ENCODE measurements at places on chromosomes 1 and 21.

GRCh38 chr1:170716835-170717429 lies 53.0 kb downstream of the PRRX1 start:
- DNase-seq = no peak

GRCh38 chr1:29517251-29518086 lies 281.1 kb downstream of the PTPRU start:
- no peak for DNase-seq

GRCh38 chr1:149917571-149918144 lies at the start of gene SV2A:
Gene SV2A (minus strand): TSS chr1:149917844. CDS start chr1:149913840, 4,004 bp downstream.
- DNase-seq = no peak

DNA sequence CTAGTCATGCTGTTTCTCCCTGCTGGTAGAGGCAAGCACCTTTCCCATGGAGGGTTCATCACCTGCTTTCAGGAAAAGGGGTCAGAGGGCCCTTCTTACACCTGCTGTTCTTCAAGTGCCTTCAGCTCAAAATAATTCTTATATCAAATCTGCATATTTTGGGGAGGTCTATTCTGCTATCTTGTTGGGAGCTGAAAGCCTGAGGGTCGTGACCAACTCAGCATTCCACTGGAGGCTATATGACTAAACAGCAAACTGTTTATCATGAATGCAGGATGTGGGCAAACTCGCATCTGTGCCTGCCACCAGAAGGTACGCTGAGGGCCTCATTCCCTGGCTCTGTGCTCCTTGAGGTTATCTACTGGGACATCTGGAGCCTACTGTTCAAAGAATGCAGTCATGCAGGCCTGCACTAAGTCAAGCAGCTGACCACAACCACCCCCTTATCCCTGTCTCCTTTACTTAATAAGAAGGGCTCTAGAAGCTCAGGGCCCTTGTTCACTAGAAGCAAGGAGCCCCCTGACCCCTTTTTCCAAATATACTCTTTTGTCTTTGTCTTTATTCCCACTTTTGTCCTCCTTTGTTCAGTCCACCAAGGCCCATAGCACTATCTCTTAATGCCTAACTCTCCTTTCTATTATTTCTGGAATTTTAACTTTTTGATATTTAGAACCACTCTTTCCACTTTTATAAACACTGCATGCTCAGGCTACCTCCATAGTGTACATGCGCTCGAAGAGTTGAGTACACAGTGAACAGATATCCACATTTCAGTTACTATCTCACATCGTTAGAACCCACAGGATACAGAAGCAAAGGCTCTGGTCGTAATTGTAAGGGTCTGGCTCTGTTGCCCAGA lies 4.5 kb upstream of the TRIM17 start:
- DNase-seq = no peak

DNA sequence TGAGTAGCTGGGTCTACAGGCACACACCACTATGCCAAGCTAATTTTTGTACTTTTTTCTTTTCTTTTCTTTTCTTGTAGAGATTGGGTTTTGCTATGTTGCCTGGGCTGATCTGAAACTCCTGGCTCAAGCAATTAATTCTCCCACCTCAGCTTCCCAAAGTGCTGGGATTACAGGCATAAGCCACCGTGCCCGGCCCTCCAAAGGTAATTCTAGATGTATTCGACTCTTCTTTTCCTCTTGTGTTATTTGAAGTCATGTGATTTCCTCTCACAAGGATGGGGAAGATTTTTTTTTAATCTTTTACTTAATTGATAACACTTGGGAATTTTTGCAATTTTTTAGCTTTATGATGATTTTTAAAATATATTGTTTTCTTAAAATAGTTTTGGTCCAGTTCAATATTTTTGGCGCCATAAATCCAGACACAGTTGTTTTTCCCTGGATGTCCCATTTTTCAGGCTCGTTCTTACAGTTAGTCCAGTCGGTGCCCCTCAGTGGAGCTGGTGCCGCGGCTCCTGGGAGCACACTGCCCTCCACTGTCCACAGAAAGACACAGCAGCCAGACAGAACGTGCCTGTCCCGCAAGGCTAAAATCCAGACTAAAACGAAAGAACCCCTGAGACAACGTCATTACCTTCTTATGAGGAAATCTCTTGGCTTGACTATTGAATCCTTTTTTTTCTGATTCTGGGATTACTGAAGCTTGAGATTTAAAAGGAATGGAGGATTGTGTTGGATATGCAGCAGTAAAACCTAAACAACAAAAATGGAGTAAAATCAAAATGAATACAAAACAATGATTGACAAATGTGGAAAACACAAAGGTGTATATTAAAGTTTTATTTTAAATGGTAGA lies 22.4 kb downstream of the STPG1 start:
- peak; percentile 68 for DNase-seq

DNA sequence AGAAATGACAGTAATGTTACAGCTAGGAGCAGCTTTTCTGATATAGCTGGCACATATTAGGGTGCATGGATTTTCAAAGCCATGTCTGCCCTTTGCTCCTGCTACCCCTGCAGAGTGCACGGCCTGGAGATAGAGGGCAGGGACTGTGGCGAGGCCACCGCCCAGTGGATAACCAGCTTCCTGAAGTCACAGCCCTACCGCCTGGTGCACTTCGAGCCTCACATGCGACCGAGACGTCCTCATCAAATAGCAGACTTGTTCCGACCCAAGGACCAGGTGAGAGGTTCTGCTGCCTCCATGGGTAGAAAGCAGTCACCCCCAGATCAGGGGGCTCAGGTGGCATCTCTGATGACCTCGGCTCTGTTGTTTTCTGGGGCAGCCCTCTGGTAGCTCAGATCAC lies 9.8 kb downstream of the MTARC1 start:
- DNase-seq = no peak

GRCh38 chr1:201902198-201902597 lies 13.5 kb downstream of the SHISA4 start:
- no peak for DNase-seq

DNA sequence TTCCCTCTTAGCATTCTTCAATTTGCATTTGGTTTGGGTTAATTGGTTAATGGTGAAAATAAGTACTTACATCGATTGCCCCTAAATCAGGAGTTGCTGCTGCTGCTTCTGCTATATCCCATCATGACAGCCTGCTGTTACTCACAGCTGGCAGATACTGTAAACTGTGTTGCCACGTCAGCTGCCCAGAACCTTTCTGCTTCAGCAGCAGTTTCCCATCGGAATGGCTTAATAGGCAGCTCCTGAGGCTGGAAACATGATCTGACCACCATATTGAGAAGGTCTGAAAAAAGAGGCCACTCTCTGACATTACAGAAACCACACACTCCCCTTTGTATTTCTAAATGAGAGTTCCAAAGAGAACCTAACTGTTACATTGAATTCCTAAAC lies 14.3 kb upstream of the SEC16B start:
- peak; percentile 88 for DNase-seq

- no peak for DNase-seq
Observed at GRCh38 chr1:25019337-25020172, 89.5 kb upstream of the RUNX3 start.

DNA sequence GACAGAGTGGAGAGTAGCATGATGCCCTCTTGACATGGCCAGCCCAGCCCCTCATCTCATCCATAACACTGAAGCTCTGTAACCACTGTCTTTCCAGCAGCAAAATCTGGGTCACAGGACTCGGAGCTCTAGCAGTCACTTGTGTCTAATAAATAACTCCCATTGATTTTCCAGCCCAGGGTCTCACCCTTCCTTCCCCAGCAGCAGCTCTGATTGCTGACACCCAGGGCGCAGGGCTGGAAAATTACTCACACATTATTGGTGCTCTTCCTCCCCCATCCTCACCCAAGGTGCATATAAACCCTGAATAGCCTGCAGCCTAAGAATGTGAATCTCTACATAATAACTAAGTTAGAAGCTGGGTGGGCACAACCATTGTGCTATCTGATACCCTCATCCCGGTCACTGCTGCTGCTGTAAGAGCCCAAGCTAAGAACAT lies 21.1 kb upstream of the OR10J5 start:
- no peak for DNase-seq

DNA sequence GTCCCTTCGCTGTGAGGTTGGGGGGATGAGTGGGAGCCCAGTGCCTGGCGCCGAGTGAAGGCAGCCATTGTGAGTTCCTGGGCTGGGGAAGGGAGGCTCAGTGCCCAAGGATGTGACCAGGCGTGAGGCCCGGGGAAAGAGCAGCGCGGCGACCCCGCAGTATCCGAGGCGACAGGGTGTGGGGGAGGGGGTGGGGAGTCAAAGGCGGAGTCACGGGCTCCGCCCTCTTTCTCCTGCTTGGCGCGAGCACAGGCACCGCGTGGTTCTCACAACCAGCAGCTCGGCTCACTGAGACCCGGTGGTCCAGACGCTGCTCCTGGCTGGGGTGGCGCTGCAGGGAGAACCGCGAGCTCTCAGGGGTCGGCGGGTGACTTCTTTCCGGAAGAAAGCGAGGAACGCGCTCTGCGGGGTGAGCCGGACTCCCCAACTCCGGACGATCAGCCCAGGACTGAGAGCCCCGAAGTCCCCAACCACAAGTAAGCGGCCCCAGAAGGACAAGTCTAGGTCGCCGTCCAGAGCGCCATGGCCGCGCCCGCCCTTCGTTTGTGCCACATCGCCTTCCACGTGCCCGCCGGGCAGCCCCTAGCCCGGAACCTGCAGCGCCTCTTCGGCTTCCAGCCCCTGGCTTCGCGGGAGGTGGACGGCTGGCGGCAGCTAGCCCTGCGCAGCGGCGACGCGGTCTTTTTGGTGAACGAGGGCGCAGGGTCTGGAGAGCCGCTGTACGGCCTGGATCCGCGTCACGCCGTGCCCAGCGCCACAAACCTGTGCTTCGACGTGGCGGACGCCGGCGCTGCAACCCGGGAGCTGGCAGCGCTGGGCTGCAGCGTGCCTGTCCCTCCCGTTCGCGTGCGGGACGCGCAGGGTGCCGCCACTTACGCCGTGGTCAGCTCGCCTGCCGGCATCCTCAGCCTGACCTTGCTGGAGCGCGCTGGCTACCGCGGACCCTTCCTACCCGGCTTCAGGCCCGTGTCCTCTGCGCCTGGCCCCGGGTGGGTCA lies at the start of gene HPDL:
Gene HPDL (plus strand): TSS at position 269 of the 997 bp plus-strand sequence. CDS start 254 bp downstream, at position 523.
- DNase-seq = peak; percentile 81

GRCh38 chr1:55813618-55814017 lies 598.5 kb upstream of the USP24 start:
- no peak for DNase-seq

GRCh38 chr1:44828003-44828651 lies 14.9 kb downstream of the PTCH2 start:
- DNase-seq = no peak

- no peak for DNase-seq
Observed at GRCh38 chr1:247475793-247476192, 17.9 kb upstream of the OR2B11 start.

DNA sequence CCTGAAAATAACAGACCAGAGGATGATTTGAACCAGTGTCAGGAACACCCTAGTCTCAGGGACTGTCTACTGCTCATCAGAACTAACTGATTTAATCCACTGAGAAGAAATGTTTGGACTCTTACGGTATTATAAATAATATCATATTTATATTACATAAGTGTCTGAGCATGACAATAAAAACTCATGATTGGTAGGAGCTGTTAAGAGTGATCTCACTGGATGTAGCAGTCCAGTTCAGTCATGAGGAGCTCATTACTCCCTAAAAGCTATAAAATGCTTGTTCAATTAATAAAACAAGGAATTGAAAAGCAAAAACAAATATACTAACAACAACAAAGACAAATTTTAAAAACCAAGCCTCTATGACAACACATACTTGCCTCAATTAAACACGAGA lies 68.8 kb upstream of the BCL9 start:
- no peak for DNase-seq

- no peak for DNase-seq
Observed at GRCh38 chr1:62778208-62778607, 5.7 kb upstream of the ATG4C start.

DNA sequence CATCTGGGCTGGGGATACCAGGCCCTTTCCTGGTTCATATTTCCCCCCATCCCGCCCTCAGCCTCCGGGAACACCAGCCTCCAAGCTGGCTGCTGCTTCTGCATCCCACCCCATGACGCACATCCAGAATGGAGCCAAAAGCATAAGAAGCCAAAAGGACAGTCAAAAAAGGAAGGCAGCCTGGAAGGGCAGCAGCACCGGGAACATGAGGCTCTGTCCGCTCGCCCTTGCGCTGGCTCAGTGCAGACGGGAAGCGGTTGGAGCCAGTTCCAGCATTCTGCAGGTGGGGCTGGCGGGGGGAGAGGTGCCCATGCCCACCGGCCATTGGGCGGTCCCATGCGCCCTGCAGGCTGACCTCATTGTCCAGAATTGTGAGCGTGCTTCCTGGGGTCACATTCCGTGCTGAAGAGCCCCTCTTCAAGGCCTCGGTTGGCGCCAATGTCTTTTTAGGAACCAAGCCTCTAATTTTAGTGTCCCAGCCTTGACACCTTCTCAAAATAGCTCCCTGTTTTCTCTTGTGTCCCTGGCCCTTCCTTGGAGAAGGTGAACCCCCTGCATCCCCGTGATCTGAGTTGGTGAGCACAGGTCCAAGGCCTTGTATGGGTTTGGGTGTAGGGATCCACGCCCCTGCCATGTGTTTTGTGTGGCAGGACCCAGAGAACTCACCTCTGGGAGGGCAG lies 28.4 kb upstream of the NPPB start:
- no peak for DNase-seq

- no peak for DNase-seq
Observed at GRCh38 chr1:168271636-168272035, 9.0 kb upstream of the TBX19 start.

DNA sequence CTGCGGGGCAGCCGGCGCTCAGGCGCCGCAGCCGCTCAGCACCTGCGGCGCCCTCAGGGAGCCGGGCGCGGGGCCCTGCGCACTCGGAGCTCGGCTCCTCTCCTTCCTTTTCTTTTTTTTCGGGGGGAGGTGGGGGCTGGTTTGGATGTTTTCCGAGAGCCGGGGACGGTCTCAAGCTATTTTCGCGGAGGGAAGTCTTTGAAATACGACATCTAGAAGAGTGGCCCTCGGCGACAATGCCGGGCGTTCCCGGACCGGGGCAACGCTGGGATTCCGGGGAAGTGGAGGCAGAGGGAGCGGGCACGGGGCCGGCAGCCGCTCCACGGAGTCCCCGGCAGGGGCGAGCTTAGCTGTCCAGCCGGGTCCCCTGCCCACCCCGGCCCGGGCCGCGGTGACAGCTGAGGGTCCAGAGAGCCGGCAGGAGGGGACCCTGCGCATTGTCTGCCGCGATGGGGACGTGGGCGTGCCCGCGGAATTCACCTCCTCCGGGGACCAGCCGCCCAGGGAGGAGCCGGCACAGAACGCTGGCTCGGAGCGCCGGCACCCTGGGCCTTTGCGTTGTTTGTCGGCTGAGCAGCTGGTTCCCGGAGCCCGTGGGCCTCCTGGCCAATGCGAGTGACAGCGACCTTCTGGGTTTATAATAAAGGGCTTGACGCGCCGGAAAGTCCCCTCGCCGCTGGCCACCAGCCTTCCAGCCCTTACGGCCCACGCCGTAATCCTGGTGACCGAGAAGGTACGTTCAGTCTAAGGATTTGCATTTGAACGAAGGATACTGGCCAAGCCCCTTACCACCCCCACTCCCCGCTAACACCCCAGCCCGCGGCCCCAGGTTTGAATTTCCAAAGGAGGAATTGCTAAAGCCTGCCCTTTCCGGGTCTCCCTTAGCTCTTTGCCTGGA lies 582 bp downstream of the SLC37A1 start:
- peak; percentile 54 for DNase-seq

GRCh38 chr1:116564426-116564825 lies 6.4 kb downstream of the CD58 start:
- DNase-seq = no peak

Data from RKO (cell line).